ENCODE measurements at places on chromosomes 2 and 18.
A peak's percentile ranks its signal among the peaks of the same experiment; 100 is the strongest.

DNA sequence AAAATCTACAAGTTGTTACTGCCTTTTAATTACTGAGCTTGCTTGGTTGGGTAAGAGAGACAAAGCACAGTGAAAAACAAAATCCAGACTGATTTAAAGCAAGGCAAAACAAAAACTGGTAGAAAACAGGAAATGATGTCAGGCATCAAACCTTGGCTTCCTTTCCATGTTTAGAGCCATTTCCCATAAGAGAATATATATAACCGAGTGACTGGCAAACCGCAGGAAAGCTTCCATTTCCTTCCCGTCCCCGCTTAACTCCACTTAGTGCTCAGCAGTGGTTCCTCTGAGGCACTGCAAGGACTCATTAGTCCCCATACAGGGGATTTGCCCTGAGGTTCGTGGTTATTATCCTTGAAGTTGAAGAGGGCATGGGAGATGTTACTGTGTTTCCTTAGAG lies 446.3 kb downstream of the LPIN1 start:
- peak; percentile 48 for DNase-seq

GRCh38 chr2:151976945-151977353 lies 121.9 kb downstream of the CACNB4 start:
- no peak for DNase-seq

DNA sequence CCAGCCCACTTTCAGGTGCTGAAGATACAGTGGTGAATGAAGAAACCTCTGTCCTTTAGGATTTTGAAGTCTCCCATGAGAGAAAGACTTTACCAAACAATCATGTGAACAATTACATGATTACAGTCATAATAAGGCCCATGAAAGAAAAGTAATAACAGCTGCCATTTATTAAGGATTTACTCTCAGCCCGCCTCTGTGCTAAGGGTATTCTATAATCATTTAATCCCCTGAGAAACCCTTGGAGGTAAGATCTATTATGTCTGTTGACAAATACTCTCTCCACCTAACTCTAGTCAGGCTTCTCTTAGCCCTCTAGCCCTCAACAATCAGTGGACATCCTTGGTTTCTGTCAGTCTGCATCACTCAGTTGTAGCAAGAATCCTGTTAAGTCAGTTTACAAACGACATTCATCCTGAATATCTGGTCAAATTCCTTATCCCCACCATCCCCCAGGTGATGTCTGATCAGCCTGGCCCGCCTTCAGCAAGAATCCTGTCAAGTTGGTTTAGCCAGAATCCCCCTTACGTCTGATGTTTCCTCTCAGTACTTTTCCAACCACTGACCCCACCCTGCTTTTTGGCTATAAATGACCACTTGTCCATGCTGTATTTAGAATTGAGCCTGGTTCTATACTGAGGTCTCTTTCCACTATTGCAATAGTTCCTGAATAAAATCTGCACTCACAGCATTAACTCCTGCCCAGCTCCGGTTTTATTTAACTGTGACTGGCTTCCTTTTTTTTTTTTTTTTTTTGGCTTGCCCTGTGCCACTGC lies 12.2 kb upstream of the SOCS6 start:
- no peak for DNase-seq

DNA sequence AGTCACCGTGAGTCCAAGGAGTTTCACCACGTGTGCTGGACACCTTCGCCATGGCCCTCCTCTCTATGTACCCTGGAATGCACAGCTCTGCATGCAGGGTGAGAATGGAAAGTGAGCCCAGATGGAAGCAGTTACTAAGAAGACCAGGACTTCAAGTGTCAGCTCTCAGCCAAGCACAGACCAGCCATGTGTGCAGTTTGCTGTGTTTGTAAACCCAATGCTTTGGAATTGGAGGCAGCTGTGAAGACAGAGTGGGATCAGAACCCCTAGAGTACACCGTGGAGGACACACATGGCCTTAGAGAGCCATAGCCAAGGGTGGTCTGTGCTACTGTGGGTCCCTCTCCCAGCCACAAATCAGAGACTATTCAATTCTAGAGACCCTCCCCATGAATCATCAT lies 655.5 kb upstream of the ID2 start:
- no peak for DNase-seq

DNA sequence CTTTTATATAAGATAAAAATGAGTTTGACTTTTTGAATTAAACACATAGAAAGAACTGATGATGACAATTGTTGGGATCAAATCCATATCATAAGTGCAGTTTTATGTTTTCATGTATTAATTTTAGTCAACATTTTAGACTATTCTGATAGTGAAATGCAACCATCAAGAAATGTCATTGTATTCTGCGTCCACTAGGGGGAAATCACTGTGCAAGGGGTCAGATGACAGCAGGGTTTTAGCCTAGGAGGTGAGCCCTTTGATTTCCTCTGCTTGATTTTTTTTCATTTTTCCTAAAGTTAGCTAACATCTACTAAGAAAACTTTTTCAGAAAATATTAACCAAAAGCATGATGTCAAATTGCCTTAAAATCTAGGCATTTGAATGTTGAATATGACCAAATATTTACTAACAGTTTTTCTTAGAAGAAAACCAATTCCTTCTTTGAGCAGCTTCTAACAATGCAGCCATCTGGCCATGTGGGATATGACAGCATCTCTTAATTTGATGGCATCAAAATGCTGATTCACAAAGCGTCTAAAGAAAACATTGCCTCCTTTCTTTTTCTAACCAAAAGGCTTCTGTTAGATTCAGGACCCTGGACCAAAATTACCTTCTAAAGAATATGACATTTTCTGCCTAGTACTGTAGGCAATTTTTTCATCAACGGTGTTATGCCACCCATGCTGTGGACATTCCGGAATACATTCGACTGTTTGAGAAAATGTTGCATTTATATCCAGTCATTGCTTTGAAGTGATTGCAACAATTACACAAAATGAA lies 141.5 kb downstream of the SPHKAP start:
- no peak for DNase-seq

DNA sequence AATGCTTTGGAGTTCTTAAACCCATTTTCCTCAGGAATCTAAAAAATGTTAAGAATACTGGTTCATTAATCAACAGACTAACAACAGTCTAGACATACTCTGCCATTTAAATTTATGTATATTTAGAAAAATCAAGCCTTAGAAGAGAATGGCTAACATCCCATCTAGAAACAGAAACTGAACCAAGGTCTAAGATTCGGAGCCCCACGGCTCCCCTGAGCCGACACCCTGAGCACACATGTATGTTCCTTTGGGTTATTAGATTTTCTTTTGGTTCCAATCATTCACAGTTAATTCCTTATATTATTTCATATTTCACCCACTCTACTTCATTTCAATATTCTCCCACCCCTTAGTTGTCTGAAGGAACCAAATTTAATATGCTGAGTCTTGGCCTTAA lies 94.8 kb upstream of the HNRNPA3 start:
- DNase-seq: no peak

GRCh38 chr18:22702806-22703205 lies 230.3 kb upstream of the RBBP8 start:
- no peak for DNase-seq

- no peak for DNase-seq
Measured at GRCh38 chr2:10352361-10352760, 49.7 kb downstream of the HPCAL1 start.

DNA sequence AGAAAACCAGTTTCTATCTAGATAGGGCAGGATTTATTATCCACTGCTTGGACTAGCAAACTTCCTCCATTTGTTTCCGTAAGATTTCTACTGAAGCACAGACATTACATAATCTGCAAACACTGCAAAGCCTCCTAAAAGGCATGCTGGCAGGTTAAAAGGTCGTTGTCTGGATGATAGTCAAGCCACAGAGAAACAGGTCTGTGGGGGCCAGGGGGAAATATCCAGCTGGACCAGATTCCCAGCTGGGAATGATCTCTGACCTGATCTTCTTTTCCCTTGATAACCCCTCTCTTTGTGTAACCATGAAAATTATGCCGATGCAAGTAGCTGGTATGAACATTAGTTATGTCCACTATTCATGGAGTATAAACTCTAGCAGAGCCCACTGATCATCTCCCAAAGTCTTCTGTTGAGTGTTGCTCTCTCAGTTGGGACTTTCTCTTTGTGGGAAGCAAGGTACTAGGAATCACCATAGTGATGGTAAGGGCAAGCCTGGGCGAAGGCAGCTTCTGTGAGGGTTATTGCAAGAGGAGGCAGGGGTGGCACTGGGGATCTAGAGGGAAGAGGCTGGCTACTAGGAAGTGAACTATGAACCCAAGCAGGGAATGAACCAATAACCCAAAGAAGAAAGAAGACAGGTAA lies 61.3 kb downstream of the GDF7 start:
- DNase-seq: no peak

- no peak for DNase-seq
Measured at GRCh38 chr18:76855594-76855993, 33.2 kb downstream of the ZNF236 start.

GRCh38 chr2:105748566-105748965 lies 3.9 kb downstream of the NCK2 start:
- no peak for DNase-seq

DNA sequence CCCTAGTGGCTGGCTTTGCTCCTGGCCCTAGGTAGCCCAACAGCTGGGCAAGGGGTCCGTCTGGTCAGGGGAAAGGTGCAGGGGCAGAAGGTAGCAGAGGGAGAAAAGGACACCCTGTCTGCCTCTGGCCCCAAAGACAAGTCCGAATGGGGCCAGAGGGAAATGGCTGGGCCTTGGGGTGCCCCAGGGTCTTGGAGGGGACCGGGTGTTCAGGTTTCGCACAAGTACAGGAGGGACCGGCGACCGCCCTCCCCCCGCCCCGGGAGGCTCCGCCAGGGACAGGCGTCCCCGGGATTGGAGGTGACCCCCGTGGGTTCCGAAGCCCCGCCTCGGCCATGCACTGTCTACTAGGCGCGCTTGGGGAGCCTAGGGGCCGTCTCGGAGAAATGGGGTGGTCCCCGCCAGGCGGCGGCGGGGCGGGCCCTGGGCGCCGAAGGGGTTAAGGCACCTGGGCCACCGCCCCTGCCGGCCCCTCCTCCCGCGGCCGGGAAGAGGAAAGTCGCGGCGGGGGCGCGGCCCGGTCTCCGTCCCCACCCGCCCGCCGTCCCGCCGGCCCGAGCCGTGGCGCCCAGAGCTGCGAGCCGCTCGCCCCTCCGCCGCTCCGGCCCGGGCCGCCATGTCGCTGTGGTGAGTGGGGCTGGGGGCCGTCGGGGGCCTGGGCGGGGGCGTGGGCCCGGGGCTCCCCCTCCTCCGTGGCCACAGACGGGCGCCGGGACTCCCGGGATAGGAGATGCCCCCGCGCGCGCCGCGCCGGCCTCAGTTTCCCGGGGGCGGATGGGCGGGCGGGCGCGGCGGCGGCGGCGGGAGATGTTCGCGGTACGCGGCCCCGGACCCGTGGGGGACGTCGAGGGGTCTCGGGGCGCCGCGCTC lies at the start of gene B3GNT7:
B3GNT7 (plus strand) TSS at position 523 of the 870 bp plus-strand sequence; CDS start at position 617, 94 bp downstream.
- DNase-seq: no peak

- no peak for DNase-seq
Measured at GRCh38 chr2:239710953-239711861, 310.4 kb upstream of the HDAC4 start.

- no peak for DNase-seq
Measured at GRCh38 chr2:238817891-238818290, 30.0 kb upstream of the TWIST2 start.

DNA sequence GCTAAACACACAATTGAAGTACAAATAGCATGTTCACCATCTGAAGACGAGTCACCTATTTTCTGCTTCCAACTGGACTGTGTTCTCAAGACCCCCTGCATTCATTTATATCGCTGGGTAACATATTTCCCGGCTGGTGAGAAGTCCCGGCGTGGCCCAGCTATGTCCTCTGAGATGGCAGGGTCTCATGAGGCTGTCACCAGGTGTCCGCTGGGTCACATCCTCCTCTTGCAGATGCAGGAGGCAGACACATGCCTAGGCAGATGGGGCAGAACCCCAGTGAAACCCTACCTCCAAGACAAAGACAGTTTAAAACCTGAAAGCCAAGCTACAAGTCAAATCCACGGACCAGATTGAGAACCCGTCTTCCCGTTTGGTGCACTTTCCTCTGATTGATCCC lies 36.8 kb upstream of the UBE2F start:
- DNase-seq: no peak

DNA sequence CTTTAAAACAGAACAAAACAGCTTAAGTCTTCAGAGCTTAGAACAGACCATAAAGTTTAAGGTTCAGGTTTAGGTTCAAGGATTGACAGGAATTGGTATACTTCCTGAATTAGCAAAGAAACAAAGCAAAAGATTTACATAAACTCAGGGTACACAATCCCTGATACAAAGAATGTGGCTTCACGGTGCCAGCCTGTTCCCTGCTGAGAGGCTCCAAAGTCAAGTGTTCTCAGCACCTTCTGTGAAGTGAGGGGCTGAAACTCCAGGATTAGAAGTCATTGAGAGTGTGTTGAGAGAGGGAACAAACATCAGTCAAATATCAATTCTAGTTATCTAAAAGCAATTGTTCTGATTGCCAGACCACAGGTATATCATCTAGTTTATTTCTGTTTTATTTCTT lies 35.7 kb downstream of the DYNAP start:
- no peak for DNase-seq

GRCh38 chr18:7004009-7004408 lies 113.6 kb downstream of the LAMA1 start:
- DNase-seq: no peak

DNA sequence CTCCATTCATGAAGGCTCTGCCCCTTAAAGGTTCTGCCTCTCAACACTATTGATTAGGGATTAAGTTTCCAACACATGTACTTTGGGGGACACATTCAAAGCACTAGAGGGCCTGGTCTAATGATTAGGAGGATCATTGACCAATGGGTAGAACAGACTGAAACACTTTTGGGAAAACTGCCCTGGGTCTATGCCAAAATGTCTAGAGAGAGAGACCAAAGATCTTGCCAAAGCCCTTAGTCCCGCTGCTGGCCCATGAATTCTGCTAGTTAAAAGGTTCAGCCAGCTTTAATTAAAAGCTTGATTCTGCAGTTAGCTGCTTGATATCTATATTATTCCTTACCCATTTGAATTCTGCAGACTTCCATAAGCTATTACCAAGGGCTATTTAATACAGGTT lies 613.2 kb downstream of the SLC4A3 start:
- DNase-seq: no peak

- peak; percentile 63 for DNase-seq
Measured at GRCh38 chr18:58529714-58530354, 99.1 kb downstream of the ALPK2 start.

GRCh38 chr2:213678437-213679218 lies 394.4 kb downstream of the SPAG16 start:
- no peak for DNase-seq
